ENCODE measurements at places on chromosomes 4 and X. TPM values are rescaled to one million over a fixed set of nuclear protein-coding genes. Genes with fewer than 3 reads are reported as not detected.

The SYTL4 gene
- 19.3 TPM for total RNA-seq

The GJB1 gene
- 1.8 TPM for total RNA-seq

The TCEAL6 gene
- not detected for total RNA-seq

The ADAD1 gene
- not detected for total RNA-seq

DNA sequence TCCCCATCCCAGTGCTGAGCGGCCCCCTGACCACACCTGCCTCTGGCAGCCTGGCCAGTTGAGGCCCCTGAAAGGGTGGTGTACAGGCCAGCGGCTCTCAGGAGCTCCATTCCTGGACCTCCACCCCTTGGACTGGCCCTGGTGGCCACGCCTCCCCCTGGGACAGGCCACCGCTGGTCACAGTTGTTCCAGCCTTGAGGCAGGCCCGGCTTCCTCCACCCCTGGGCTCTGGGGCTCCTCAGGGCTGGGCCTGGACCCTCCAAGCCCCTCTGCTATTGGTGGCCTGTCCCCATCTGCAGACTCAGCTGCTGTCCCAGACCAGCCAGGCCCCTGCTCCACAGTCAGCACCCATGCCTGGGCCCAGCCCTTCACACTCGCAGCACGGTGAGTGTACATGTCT, 93.2 kb upstream of the NKX1-1 start:
- no peak overlapping the region for H3K4me3 ChIP-seq
- no peaks in the 10 kb centered on the region for H3K27me3 ChIP-seq
- H3K36me3 ChIP-seq = no peaks in the 10 kb centered on the region
- DNase-seq = no peak
- no peaks in the 10 kb centered on the region for H3K4me1 ChIP-seq

DNA sequence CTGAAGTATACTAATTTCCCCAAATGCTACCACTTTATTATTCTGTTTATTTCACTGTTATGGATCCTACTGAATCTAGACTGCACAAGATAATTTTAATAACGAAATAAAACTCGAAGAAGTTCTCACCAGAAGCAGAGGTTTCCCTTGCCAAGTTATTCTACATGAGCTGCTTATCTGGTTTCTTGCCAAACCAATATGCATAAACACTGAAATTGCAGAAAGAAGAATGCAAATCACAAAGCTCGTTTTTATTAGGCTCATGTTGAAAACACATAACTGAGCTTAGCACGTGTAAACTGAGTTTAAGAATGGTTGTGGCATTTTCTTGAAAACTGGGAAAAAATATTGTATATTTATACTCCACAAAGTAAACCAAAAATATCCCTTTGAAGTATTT, 35.9 kb downstream of the GRID2 start:
- H3K36me3 ChIP-seq = no peaks in the 10 kb centered on the region
- no peaks in the 10 kb centered on the region for H3K4me1 ChIP-seq
- DNase-seq = no peak
- H3K27me3 ChIP-seq = no peaks in the 10 kb centered on the region

All from breast epithelium (tissue), 4 donors.